ENCODE measurements at places on chromosomes 2 and 18.

DNA sequence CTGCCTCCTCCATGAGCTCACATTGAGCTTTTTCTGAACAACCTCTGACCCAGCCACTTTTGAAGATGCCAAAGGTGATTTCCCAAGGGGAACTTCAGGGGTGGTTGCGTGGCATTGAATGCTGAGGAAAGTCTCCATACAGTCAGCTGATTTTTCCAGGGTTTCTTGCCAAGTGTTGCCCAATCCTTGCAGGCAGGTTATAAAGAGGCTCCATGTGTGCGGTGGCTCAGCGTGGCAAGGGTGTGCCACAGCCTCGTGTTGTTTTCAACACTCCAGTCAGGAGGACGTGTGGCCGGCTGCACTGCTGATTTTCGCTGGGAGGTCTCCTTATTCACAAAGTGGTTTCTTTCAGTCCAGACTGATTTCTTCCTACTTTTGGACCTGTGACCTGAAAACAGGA is 81.4 kb upstream of the GATA6 start:
- DNase-seq, result peak; percentile 20

DNA sequence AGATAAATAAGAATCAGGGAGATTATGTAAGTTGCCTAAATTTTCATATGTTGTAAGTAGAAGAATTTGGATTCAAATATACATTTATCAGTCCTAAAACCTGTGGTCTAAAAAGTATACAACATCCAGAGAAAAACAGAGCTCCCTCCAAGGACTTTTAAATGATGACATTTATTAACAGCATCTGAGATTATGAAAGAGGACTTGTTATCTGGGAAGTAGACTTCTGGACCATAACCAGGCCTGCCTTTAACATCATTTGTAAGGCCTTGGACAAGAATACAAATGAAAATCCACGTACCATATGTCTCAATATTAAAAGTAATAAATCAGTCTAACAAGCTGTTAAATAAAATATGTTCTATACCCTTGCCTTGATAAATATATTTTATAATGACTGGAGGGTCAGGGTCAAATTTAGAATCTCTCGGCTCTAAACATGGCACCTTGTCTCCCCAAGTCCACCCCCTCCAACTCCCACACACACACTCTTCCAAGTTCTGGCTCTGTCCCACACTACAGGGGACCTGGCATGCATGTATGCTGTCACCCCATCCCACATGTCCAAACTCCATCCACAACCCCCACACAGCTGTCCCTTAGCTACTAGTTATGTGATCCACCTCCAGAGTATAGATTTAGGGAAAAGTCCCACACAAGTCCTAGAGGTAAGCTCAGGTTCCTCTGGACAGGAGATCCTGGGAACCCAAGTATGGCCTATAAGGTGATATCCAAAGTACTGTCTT is 382.6 kb downstream of the CDH2 start:
- DNase-seq, result no peak

GRCh38 chr18:5197461-5197860 is 404 bp upstream of the AKAIN1 start:
- DNase-seq, result no peak

GRCh38 chr2:207865210-207865609 is 95.5 kb upstream of the FZD5 start:
- no peak for DNase-seq

DNA sequence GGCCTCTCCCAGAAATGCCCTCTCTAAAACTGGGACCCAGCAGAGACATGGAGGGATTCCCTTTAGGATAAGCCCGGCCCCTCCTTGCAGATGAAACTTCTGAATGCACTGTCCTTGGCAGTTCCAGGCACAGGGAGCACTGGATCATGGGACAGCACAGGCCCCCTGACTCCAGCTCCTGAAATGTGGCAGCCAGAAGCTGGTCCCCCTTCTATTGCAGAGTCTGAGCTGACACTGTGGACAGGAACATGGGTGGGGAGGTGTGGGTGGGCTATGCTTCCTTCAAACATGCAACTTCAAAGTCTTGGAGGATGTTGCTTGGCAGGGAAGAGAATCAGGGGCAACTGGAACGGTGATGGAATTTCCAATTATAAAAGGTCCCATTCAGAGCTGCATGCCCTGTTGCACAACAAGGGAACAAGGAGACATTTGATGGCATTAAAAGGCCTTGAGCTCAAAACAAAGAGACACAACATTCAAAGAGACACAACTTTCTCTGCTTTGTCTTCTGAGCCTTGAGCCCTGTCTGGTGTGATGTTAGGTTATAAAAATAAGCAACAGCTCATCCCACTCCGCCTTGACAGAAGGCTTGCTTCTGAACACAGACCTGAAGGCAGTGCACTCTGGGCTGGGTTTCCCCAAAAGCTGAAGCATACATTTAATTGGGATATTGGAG is 239.0 kb downstream of the OSR1 start:
- DNase-seq, result no peak

DNA sequence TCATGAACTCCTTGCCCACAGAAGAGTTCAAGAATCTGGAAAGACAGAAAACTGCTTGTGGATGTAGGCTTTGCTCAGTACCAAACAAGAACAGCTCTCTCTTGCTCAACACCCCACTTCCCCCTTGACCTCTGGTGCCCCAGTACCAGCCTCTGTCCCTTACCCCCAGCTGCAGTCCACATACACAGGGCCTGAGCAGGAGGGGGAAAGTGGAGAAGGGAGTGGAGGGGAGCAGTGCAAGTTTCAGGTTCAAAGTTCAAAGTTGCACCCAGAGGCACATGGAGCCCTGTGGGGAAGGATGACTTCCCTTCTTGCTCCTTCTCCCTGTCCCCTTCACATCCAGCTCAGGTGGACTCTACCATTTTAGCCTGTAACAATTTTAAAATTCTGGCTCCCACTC is 61.1 kb upstream of the LPIN2 start:
- DNase-seq, result no peak

- DNase-seq, result no peak
Measured at GRCh38 chr2:72220170-72220569, 72.5 kb upstream of the CYP26B1 start.

GRCh38 chr2:60302377-60303126 is 250.9 kb downstream of the BCL11A start:
- DNase-seq, result peak; percentile 69

- DNase-seq, result no peak
Measured at GRCh38 chr18:46411191-46411828, 245.7 kb downstream of the LOXHD1 start.

GRCh38 chr18:11040823-11041656 is 108.3 kb downstream of the PIEZO2 start:
- DNase-seq, result no peak

DNA sequence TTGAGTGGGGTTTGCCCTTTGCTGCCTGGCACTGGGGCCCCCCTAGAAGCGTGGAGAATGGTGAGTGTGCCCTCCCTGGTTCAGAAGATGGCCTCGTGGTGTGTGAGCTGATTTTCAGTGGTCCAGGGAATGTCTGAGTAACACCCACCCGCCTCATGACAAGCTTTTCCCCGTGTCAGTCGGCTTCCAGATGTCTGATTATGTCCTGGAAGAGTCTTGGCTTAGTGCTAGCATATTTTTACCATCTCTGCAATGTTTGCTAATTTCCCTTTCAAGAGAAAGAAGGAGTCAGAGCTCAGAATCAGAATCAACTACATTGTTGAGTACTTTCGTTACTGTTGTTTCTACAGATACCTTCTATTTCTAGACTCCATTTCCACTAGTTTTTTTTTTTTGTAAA is 214.7 kb downstream of the SEPTIN10 start:
- no peak for DNase-seq

DNA sequence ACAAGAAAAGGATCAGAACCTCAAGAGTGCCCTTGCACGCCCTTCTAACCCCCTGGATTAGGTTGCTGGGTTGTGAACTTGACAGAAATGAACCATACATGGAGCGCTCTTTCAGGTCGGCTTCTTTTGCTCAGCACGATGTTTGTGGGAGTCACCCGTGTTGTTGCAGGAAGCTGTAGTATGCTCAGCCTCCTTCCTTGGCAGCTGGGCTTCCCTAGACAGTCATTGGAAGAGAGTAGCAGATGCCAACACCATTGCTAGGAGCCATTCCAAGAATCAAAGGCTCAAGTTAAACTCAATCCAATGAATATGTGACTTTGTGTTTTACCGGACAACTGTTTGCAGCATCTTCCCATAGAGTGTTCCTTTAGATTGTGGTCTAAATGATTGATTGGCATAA is 47.0 kb downstream of the RAB12 start:
- DNase-seq, result no peak

- no peak for DNase-seq
Measured at GRCh38 chr18:67710639-67711038, 194.1 kb upstream of the DSEL start.

DNA sequence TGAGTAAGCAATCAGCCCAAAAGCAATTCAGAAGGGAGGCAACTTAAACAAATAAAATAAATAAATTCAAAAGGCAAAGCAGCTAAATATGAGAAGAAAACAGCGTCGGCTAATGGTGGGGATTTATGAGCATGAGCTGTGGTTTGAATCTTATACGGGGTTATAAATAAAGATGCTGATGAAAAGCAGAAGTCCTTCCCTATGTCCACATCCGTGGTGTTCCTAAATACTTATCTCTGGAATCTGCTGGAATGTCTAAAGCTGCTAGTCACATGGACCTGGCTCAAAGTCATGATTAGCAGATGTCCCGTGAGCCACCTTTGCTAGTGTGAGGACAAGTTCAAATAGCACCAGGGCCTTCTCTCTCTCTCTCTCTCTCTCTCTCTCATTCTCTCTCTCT is 33.8 kb downstream of the SMIM21 start:
- no peak for DNase-seq

- no peak for DNase-seq
Measured at GRCh38 chr18:56570978-56571377, 67.4 kb downstream of the TXNL1 start.

DNA sequence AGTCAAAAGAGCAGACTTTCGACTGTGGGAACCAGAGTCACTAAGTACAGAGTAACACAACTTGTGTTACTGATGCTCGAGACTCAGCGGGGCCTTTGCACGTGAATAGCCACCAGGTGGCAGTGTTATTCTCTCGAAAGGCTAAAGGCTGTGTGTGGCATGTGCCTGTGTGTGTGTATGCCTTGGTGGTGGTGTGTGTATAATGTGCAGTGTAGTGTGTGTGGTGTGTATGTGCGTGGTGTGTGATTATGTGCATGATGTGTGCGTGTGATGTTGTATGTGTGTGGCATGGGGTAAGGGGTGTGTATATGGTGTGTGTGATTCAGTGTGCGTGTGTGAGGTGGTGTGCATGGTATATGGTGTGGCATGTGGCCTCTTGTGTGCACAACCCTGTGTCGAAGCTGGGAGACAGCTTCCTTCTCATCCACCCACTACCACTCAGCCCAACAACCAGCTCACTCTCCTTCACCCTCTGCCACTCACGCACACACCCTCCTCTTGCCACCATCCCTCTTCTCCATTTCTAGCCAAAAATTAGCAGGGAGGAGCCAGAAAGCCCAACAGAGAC is 83.0 kb upstream of the ZNF532 start:
- no peak for DNase-seq

DNA sequence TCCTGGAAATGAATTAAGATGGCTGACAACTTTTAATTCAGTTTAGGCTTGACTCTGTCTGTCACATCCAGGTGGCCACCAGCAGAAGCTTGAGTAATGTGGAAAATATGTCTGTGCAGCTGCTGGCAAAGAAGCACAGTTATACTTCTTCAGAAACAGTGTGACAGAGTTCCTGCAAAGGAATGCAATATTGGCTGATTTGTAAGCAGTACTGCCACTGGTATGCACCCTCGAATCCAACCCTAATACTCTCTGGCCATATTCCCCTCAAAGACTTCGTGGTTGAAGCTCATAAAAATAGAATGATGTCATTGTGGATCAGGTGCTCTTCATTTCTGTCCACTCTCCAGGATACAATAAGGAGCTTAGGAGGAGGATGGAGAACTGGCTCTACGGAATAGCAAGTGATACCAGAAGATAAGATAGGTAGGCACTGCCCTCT is 86.2 kb downstream of the METTL8 start:
- DNase-seq, result peak; percentile 72

DNA sequence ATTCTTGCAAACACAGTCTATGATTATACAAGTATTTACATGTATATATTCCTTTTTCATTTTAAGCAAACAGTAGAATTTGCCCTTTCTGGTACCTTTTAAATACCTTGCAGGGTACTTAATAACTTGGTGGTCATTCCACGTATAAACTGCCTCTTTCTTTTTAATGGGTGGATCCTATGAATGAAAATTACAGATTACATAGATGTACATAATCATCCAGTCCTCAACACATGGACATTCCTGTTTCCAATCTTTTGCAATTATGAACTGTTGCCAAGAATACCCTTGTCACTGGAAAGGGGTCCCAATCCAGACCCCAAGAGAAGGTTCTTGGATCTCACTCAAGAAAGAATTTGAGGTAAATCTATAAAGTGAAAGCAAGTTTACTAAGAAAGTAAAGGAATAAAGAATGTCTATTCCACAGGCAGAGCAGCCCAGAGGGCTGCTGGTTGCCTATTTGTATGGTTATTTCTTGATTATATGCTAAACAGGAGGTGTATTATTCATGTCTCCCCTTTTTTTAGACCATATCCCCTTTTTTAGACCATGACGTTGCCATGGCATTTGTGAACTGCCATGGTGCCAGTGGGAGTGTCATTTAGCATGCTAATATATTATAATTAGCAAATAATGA is 7.7 kb upstream of the CCNT2 start:
- DNase-seq, result no peak

DNA sequence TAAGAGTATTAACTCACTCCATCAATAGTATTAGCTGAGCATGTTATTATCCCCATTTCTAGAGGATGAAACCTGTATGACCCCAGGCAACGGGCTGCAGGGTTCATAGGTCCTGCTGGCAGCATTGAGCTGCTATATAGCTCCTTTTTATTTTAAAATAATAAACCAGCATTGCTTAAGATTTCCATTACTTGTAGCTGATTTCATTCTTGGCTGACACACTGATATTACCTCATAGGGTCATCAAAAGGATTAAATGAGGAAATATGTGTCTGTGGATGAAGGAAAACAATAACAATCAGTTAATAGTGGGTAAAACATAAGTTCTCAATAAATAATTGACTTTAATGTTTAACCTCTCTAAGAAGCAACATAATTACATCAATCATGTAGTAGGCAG is 48.3 kb upstream of the NRP2 start:
- DNase-seq, result no peak

DNA sequence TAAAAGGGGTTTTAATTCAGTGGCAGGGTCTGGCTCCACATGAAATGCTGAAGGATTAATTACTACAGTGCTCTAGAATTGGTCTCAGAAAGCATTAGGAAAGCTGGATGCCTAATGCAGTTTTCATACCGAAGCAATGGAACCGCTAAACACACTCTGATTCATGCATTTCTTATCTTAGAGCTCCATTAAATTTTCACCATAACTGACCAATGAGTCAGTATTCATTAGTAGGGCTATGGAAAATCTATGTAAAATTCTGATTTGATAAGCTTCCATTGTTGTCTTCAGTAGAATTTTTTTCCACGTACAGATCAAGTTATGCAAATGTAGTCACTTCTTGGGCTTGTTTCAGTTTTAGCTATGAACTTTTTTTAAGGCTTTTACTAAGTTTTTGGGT is 359.9 kb downstream of the ARHGAP15 start:
- peak; percentile 24 for DNase-seq

DNA sequence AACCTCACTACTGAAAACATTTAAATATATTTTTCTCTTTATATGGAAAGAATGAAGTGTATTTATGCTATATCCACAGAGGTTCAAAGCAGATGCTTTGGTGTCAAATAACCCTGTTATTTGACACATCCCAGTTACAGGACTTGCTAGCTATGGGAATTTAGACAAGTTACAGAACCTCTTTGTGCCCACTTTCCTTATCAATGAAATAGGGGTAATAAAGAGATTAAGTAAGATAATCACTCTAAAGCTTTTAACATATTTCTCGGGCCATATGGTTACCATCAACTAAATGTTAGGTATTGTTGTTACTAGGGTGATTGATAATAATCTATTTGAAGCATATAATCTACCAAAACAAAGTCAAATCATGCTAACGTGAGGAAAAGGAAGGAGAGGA is 1660.6 kb upstream of the NXPH2 start:
- no peak for DNase-seq

Measured in foreskin keratinocyte (primary cell).